ENCODE measurements at places on chromosomes 1 and 21.

- DNase-seq, result no peak
Observed at GRCh38 chr1:228008391-228009115, 1.8 kb downstream of the WNT3A start.

DNA sequence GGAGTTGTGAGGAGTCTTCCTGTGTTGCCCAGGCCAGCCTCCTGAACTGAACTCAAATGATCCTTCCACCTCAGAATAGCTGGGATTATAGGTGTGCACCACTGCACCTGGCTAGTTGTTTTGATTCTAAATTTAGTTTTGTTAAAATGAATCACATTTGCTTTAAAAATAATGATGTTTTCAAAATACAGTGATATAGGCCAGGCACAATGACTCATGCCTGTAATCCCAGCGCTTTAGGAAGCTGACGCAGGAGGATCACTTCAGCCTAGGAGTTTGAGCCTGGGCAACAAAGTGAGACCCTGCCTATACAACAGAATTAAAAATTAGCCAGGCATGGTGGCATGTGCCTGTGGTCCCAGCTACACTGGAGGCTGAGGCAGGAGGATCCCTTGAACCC lies 24.3 kb downstream of the RTCA start:
- DNase-seq, result no peak

GRCh38 chr1:204873714-204874113 lies 3.1 kb downstream of the NFASC start:
- no peak for DNase-seq

DNA sequence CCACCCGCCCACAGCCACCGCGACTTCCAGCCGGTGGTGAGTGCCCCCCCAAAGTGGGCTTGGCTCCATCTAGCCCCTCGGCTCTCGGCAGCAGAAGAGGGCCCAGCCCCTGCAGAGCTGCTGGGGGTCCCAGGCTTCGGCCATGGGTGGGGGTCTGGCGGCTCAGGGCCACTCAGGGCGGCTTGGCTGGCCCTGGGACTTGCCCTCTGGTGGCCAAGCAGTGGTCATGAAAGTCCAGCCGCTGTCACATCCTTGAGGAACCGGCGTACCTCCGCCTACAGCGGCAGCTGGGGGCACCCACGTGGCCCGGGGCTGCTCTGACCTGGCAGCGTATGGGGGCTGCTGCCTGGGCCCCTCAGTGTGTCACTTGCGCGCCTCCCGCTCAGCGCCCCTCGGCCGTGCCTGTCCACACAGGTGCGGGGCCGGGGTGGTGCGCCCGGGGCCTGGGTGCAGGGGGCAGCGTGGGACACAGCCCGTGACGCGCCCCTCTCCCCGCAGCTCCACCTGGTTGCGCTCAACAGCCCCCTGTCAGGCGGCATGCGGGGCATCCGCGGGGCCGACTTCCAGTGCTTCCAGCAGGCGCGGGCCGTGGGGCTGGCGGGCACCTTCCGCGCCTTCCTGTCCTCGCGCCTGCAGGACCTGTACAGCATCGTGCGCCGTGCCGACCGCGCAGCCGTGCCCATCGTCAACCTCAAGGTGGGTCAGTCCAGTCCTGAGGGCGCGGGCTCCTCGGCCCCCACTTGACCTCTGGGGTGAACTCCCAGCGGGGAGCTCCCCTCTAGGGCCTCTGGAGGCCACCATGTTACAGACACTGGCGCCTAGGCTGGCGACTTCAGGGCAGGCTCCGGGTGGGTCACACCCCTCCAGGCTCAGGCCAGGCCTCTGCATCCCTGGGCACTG lies 32.4 kb downstream of the SLC19A1 start:
- no peak for DNase-seq

- DNase-seq, result no peak
Observed at GRCh38 chr1:108016451-108016920, 51.5 kb upstream of the VAV3 start.

DNA sequence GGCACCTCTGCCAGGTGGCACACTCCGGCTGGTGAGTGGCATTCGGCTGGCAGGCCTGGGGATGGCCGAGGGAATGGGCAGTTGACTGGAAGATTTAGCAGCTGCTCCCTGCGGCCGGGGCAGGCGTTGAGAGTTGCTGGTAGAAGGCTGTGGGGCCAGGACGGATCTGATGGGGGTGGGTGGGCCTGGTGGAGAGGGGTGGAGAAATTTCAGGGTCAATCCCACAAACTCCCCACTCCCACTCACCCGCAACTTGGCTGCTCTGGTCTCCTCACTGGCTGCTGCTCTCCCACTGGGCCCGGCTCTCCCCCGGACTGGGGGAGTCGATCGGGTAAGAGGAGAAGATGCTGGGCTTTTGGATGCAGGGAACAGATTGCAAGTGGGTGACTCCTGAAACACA lies 2.1 kb downstream of the PSRC1 start:
- no peak for DNase-seq

GRCh38 chr1:8367571-8368194 lies 49.8 kb downstream of the SLC45A1 start:
- no peak for DNase-seq

DNA sequence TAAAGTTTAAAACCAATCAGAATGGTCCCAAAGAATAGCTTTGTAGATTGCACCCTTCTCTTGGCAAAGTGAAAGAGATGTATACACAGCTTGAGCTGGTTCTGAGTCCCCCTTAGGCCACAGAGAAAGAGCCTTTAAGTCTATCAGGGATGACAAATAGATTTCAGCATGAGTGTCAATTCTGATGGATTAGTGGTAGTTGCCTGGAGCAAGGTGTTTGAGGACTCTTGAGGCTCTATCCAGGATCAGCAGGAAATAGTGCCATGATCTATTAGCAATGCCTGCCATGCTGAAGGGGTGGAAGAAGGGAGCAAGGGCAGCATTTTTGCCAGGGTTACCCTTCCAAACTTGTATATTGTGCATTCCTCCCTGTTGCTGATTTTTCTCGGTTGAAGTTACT lies 116.6 kb downstream of the ATG4C start:
- no peak for DNase-seq

Measured in activated CD4-positive, CD25-positive, alpha-beta regulatory T cell treated with anti-CD3 and anti-CD28 coated beads, Interleukin-2, amount 50 U/mL, for 16 hours (primary cell).